Activated CD4-positive, alpha-beta T cell treated with anti-CD3 and anti-CD28 coated beads, Interleukin-2, amount 50 U/mL, for 16 hours (primary cell): ENCODE measurements at places on chromosomes 1 and 21.

- no peak for DNase-seq
Measured at GRCh38 chr1:172224871-172225270, 195.6 kb upstream of the C1orf105 start.

DNA sequence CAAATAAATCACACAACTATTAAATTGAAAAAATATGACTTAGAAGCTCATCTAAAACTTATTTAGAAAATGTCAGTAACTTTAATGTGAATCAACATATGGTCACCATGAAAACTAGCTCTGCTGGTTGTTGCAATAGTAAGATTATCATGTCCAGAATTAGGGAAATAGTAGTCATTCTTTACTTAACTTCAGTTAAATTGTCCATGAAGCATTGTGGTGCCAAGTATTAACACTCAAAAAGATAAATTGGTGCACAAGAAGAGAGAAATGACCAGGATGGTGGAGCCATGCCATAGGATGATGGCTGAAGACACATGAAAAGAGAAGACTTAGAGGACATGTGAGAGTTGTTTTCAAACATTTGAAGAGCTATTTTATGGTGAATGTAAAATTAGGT lies 130.2 kb upstream of the PTGFR start:
- no peak for DNase-seq

DNA sequence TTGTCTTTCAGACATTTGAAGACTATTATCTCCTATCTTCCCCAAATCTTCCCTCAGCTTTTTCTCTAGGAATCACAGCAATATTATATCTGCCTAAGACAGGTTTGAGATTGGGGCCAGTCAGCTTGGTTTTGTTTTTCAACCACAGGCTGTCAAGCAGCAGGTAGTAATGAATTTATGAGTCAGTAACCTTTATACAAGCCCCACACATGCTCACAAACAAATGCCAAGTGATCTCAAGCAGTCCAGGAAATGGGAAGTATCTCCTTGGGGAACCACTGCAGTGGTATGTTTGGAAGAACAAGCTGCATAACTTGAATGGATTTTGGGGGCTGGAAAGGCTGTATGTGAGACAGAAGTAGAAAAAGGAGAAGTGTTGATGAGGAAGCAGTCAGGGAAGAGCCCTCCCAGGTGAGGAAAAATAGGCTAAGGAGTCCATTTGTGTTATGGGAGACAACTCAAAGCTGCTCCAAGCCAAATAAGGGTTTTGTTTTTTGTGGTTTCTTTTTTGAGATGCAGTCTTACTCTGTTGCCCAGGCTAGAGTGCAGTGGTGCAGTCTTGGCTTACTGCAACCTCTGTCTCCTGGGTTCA lies 2.1 kb downstream of the DHDDS start:
- no peak for DNase-seq

DNA sequence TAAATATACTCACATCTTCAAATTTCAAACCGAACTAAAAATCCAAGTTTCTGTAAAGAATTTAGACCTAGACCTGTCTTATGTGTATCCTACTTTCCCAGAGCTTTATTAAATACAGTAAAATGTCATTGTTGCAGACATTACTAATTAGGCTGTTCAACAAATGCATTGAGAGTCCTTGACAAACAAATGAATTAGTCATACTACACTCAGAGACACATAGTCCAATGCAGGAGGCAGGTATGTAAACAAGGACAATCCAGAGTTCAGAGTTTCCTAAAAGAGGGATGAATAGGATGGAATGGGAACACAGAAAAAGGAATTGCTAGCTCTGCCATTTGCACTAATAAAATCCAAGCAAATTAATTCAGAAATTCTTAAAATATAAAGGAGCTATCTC lies 1.6 kb upstream of the EGLN1 start:
- DNase-seq = no peak

GRCh38 chr1:205375835-205376545 lies 19.3 kb upstream of the KLHDC8A start:
- DNase-seq = no peak

DNA sequence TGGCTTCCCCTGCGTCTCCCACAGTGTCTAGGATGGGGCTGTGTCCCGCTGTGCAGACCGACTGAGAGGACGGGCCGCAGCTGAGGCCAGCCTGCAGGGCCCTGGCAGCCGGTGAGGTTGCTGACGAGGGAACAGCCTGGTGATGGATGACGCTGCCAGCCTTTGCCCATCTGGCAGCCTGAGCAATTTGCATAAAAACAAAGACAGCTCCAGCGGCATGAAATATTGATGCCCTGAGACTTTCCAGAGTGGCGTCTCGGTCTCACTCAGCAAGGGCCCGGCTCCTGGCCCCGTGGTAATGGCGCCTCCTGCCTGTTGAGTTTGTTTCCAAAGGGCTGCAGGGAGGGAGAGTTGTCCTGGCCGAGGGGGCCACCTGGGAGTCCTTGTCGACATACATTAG lies 19.1 kb upstream of the KCNA10 start:
- no peak for DNase-seq

GRCh38 chr21:45802425-45802824 lies 158.9 kb downstream of the PCBP3 start:
- no peak for DNase-seq

GRCh38 chr1:153746174-153746573 lies 18.3 kb downstream of the INTS3 start:
- no peak for DNase-seq

GRCh38 chr1:20499105-20499504 lies 8.8 kb downstream of the MUL1 start:
- DNase-seq = no peak

DNA sequence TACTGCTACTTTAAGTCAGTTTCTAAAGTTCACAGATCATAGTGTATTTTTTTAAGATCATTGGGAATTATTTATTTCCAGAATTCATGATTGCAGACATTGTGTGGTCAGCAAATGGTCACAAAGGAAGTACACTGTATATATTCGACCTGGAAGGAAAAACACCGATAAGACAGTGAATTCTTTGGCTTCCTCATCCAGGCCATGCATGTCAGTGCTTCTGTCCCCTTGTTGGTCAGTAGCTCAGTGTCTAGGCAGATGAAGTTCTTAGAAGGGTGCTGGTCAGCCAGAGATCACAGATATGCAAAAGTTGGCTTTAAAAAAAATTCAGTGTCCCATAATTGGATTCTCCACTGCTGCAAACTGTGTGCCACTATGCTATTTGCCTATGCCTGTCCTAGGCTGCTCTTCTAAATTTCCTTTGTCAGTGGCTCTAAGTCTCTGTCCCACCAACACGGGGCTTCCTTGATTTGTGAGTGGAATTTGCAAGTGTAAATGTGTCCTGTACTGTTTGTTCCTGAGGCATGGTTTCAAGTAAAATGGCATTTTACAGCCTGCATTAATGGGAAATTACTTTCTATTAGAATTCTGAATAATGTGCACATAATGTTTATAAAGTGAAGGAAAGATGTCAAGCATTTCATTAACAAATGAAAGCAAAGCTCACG lies 12.0 kb upstream of the VAMP4 start:
- no peak for DNase-seq

GRCh38 chr1:1782399-1783221 lies 4.3 kb upstream of the NADK start:
- no peak for DNase-seq

- DNase-seq = no peak
Measured at GRCh38 chr21:14875704-14876523, 188.9 kb downstream of the NRIP1 start.

- DNase-seq = no peak
Measured at GRCh38 chr21:45640001-45640887, 3.3 kb upstream of the PCBP3 start.

- DNase-seq = no peak
Measured at GRCh38 chr1:25880518-25880917, 5.0 kb upstream of the PAQR7 start.

DNA sequence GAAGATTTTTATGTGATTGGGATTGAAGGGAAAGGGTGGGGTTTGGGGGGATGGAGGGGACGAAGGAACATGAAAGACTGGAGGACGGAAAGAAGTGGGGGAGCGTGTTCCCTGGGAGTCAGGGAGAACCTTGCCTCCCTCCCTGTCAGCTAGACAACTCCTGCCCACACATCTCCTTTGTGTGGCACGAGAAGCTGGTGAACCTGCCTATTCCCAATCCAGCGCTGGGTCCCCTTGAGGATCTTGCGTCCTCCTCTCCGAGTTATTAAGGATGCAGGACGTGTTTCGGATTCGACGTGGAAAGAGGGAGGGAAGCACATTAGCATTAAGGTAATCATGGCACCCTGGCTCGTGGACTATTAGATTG lies 1.4 kb downstream of the LRRC7 start:
- DNase-seq = no peak

DNA sequence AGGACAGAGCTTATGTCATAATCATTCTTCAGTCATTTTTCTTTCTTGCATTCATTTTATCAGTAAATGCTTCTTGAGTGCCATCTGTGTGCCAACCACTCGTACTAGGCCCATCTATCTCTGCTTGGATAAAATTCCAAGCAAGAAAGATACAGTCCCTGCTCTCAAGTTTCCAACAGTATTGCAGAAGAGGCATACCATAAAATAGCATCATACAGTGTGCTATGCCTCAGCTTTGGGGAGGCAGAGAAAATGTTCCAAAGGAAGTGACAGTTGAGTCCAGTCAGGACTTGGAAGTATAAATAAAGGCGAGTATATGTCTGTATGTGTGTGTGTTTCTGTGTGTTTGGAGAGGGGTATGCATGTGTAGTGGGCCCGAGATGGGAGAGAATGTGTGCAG lies 113.4 kb upstream of the HOOK1 start:
- DNase-seq = no peak

DNA sequence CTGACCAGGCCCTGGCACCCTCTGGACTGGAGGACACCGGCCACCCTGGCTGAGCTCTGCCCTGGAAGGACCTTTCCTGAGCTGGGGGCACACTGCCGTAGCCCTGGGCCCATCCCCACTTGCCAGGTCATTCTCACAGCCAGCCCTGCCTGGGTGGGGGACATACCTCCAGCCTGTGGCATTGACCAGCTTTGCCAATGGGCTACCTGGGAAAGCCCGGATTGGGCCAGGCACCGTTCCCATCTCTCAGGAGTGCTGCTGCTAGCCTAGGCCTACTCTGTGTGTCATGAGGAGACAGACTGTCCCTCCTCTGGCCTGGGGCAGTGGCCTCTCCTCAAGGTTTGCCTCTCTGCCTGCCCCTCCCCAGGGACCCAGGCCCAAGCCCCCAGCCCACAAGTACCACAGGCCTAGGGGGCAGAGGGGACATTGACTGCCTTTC lies 40.0 kb downstream of the COQ8A start:
- no peak for DNase-seq

- no peak for DNase-seq
Measured at GRCh38 chr1:212685429-212685828, 14.2 kb downstream of the BATF3 start.

GRCh38 chr1:202397256-202397655 lies 48.8 kb downstream of the PPP1R12B start:
- no peak for DNase-seq

GRCh38 chr1:208006258-208006920 lies 95.5 kb upstream of the CD34 start:
- no peak for DNase-seq

DNA sequence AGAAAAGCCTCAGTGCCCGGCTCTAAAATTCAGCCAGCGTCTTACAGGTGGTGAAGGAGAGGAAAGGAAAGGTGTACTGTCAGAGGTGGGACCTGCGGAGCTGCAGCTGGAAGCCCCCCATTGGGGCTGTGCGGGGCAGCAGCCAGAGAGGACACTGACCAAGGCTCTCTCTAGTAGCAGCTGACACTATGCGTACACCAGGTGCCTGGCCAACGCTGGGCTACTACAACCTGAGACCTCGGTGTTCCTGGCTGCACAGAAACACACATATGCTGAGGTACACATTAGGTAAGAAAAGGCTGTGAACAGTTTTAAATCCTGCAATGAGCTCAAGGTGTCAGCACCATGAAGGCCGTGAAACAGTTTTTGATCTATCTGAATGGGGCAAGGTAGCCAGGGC lies 55.5 kb upstream of the EDN2 start:
- DNase-seq = no peak

- no peak for DNase-seq
Measured at GRCh38 chr1:226309398-226310244, 657 bp upstream of the LIN9 start.
